Stimulated activated CD8-positive, alpha-beta memory T cell treated with anti-CD3 and anti-CD28 coated beads, Interleukin-7, amount 100 ng/mL, for 1 hour (primary cell): ENCODE measurements at places on chromosomes 2 and 18.

DNA sequence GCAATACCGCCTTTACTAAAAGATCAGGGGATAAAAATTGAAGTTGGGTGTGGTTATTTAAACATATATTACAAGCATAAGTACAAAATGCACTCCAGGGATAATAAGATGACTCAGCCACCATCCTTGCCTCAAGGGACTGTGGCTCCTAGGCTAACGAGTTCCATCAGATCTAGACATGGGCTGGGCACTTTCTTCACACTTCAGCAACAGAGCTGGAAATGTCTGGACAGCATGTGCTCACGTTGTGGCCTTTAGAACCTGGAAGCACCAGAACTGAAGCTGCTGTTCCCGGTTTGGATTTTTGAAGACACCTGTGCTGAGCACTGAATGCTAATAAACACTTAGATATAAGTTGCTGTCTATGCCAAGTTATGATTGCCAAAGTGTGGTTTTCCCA lies 384.2 kb upstream of the SALL3 start:
- no peak for DNase-seq

DNA sequence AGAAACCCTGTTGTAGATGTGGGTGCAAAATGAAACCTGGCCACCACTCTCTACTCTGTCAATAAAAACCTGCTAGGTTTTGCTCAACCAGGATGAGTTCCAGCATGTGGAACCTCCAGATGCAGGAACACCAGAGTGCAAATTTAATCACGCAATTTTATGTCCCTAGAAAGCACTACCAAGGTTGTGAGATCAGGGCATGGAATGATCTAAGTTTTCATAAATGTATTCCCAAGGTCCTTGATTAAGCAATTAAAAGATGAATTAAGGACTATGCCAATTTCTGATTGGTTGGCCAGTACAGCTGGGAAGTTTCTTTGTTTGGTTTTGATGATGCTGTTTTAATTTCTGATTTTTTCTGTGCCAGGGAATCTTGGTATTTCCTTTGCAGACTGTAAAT lies 179.2 kb downstream of the KCNS3 start:
- no peak for DNase-seq

- DNase-seq: no peak
Observed at GRCh38 chr2:47916412-47916811, 10.1 kb upstream of the FBXO11 start.

GRCh38 chr2:109089602-109090300 lies 39.3 kb upstream of the SH3RF3 start:
- DNase-seq: no peak

GRCh38 chr18:68555879-68556301 lies 159.0 kb downstream of the TMX3 start:
- no peak for DNase-seq

GRCh38 chr2:129301431-129301913 lies 678.0 kb upstream of the RAB6C start:
- DNase-seq: no peak

- DNase-seq: no peak
Observed at GRCh38 chr2:218260742-218261422, at the start of gene GPBAR1. Gene GPBAR1 (plus strand): TSS chr2:218261015. CDS start chr2:218262725, 1,710 bp downstream.

- no peak for DNase-seq
Observed at GRCh38 chr18:79203017-79203605, 133.9 kb downstream of the ATP9B start.

- no peak for DNase-seq
Observed at GRCh38 chr2:185381631-185382030, 357.0 kb upstream of the FSIP2 start.

DNA sequence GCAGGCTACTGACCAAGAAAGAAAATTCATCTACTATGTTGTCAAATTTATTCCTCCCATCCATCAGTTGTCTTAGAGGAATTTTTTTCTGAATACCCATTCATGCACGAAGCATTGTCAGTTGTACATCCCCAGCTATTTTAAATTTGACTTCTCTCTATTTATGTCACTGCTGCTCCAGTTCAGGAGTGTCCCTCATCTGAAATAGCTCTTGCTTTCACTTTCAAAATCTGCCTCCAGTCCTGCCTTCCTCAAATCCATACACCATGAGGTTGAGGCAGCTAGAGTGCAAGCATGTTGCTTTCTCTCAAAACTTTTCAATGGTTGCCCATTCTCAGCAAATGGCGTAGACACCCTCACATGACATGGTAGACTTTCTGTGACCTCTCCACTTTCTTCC lies 335.4 kb upstream of the CDH2 start:
- no peak for DNase-seq

GRCh38 chr2:16290311-16291020 lies 350.1 kb downstream of the MYCN start:
- DNase-seq: no peak

DNA sequence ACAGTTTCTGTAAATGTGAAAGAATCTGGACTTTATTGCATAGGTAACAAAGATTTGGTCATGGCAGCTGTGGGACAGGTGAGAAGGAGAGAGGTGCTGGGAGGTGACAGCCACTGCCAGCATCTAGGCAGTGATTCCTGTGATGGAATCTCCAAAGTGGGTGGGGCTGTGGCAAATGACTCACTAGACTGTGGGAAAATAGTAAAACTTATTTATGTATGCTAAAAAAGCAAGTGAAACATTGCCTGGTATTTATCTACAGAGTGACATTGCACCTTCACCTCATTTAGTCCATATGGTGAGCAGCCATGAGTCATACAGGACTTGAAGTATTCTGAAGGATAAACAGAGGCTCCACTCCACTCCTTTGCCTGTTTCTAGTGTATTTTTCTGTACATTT lies 145.3 kb upstream of the MEX3C start:
- DNase-seq: no peak

GRCh38 chr2:241613017-241613780 lies 23.8 kb downstream of the THAP4 start:
- no peak for DNase-seq

GRCh38 chr2:232884549-232885263 lies 14.6 kb downstream of the SNORC start:
- DNase-seq: no peak

GRCh38 chr2:202693503-202693902 lies 58.7 kb downstream of the FAM117B start:
- DNase-seq: no peak

- DNase-seq: no peak
Observed at GRCh38 chr18:76432970-76433767, 61.9 kb downstream of the ZNF516 start.

DNA sequence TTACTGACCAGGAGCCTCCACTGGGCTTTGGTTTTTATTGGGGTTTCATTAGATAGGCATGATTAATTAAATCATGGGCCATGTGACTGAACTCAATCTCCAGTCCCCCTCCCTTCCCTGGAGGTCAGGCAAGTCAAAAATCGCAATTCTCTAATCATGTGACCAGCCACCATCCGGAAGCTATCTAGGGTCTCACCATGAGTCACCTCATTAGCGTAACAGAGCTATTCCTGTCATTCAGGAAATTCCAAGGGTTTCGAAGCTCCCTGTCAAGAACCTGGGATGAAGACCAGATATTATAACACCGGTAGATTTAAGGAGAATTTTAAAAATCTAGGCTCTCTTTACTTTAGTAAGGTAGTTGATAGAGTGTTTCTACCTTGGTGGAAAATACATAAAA lies 180.3 kb upstream of the TCF4 start:
- no peak for DNase-seq
